ENCODE measurements at places on chromosomes 5 and 9. TPM values are rescaled to one million over a fixed set of nuclear protein-coding genes. Genes with fewer than 3 reads are reported as not detected.

Gene IGFBPL1
- 7.9 TPM for total RNA-seq

Gene PRUNE2
- 90.9 TPM for total RNA-seq

Gene GRM6
- not detected for total RNA-seq

Gene MCTP1
- 39.3 TPM for total RNA-seq

Gene LECT2
- total RNA-seq: not detected

Gene IFNA1
- total RNA-seq: not detected

Gene LVRN
- total RNA-seq: 0.16 TPM

Gene GARIN3
- total RNA-seq: not detected

Gene PAEP
- total RNA-seq: 41.1 TPM

Gene SLC36A3
- total RNA-seq: not detected

GRCh38 chr5:157126-157715 lies 34.1 kb upstream of the LRRC14B start:
- no peak for DNase-seq

- no peak for DNase-seq
Observed at GRCh38 chr5:34496701-34497469, 159.2 kb upstream of the RAI14 start.

DNA sequence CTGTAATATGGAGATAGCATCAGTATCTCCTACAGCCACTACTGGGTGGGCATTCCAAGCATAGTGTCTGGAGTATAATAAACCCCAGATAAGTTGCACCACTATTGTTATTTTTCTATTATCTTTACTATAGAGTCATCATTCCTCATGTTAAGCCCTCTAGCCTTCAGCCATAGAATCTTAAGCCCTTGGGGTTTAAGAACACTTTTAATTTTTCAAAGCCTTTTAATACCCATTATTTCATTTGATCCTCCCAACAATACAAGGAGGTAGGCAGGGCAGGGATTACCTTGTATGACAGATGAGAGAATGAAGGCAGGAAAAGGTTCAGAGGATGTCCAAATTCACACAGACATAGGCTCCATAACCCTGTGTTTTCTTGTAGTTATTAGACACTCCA lies 112.5 kb downstream of the EBF1 start:
- DNase-seq: no peak

DNA sequence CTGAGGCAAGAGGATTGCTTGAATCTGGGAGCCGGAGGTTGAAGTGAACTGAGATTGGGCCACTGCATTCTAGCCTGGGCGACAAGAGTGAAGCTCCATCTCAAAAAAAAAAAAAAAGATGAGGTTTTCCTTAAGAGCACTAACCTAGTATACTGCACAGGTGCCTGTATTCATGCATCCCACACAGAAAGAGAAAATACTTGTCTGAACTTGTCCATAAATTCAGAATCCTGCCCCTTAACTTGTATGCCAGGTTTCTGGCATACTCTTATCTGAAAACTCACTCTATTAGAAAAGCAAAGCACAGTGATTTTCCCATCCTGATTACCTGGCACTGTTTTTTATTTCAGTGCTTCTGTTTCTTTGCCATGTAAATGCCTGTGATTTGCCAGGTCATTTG lies 125.3 kb upstream of the CDKN2B start:
- no peak for DNase-seq

GRCh38 chr5:10454591-10455276 lies 13.1 kb downstream of the ROPN1L start:
- DNase-seq: peak; percentile 70

GRCh38 chr9:136807281-136808074 lies at the start of gene RABL6:
Gene RABL6, plus strand, starts transcription at chr9:136807948. Its CDS starts 249 bp downstream, at chr9:136808197.
- DNase-seq: peak; percentile 64

GRCh38 chr9:114850871-114851270 lies 45.0 kb upstream of the TNFSF15 start:
- no peak for DNase-seq

DNA sequence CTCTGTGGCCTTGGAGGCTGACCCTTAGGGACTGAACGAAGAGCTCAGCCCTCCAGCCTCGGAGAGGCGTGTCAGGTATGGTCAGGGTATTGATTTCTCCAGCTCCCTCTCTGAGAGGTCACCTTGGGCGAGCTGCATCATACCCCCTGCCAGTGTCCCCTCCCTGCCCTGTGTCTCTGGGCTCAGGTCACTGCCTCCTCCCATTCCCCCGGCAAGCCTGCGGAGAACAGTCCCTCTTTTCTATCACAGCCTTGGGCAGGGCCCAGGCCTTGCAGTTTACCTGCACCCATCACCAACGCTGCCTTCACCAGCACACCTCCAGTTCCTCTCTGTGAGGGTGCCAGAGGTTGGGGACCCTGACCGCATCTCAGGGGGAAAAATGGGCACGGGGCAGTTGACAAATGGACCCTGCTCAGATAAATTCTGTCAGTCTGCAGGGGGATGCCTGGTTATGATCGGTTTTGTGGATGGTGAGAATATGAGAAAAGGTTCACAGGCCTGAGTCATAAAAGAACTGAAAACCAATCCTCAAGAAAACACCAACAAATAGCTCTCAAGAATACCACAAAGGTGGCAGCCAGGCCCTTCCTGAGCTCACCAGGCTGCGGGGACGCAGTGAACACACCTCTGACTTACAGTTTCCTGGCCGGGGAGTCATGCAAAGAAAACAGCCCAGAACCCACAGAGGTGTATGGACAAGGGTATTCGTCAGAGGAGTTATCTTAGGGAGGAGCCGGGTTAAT lies 24.7 kb upstream of the RXRA start:
- no peak for DNase-seq

GRCh38 chr5:97636766-97637165 lies 453.7 kb upstream of the RIOK2 start:
- DNase-seq: no peak

DNA sequence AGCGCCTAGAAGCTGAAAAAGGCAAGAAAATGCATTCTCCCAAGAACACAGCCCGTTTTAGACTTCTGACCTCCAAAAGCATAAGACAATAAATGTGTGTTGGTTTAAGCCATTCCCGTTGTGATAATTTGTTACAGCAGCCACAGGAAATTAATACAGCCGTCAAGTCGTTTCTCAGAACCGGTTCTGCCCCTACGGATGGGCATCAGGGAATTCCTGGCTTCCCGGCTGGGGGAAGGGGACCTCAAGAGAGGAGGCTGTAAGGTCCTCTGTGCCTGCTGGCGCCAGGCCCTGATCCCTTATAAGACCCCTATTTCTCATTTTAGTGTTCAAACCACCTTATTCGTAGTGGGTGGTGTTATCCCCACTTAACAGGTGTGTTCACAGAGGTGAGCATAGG lies 50.6 kb upstream of the RPL26L1 start:
- no peak for DNase-seq

GRCh38 chr5:137144656-137145055 lies 354.5 kb downstream of the SPOCK1 start:
- no peak for DNase-seq

- DNase-seq: no peak
Observed at GRCh38 chr9:92510747-92511146, 25.0 kb downstream of the ECM2 start.

- DNase-seq: no peak
Observed at GRCh38 chr5:143134900-143135299, 268.6 kb downstream of the NR3C1 start.

GRCh38 chr9:128685636-128686489 lies 3.2 kb upstream of the SET start:
- no peak for DNase-seq

DNA sequence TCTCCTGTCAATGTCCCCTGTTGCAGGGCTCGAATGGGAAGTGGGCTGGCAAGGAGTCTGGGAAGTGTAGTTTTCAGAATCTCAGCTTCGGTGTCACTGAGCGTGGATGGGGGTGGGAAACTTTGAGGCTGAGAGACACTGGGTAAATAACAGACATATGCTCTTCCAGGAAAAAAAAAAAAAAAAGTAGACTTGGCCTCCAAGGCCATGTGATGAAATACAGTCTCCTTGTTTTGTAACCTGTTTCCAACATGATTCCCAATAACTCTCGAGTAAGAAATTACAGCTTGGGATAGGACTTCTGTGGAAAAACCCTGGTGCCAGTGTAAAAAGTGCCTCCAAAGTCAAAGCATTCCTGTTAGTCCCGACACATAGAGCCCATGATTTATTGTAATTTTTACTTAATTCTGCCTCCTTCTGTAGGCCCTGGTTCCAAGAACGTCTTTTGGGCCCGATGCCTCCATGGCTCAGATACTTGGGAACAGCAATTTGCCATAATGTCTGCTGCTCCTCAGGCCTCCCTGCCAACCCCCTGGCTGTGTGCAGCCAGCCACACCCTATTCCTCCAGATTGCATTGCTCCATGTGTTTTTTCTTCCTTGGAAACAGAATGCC lies 119.5 kb upstream of the TNC start:
- DNase-seq: no peak

DNA sequence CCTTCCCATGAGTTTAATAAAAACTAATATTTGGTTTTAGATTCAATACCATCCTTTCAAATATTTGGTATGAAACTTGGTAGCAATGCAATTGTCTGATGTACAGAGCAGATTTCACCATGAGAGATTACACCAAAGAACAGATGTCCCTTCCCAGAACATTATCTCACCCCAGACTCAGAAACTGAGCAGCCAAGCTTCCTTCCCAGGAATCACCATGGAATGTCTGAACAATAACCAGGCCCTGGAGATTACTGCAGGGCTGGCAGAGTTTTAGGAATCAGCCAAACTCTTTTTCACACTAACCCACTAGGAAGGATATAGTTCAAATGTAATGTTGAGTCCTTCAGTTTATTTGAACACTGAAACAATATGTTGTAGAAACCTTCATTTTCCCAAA lies 23.9 kb downstream of the CLTA start:
- no peak for DNase-seq

DNA sequence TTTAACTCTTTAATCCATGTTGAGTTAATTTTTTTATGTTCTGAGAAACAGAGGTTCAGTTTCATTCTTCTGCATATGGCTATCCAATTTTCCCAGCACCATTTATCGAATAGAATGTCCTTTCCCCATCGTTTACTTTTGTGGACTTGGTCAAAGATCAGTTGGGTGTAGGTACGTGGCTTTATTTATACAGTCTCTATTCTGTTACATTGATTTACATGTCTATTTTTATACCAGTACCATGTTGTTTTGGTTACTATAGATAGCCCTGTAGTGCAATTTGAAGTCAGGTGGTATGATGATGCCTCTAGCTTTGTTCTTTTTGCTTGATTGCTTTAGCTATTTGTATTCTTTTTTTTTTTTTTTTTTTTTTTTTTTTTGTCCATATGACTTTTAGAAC lies 462.0 kb downstream of the HTR1A start:
- DNase-seq: no peak

DNA sequence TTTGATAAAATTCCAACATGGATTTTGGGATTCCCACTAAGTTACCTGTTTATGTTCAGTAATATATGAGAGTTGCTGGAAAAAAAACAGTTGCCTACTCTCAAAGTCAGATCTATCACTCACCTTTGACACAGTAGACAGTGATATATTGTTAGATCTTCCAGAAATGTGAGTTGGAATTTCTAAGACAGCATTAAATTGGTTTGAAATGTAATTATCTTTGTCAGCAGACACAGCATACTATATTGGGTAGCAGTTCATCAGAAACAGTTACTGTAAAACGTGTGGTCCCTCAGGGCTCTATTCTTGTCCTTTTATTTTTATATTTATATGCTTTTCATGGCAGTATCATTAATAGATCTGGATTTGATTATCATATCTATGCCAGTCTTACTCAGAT lies 433.6 kb upstream of the ARRDC3 start:
- no peak for DNase-seq

GRCh38 chr9:88641456-88642240 lies 106.7 kb downstream of the NXNL2 start:
- no peak for DNase-seq

DNA sequence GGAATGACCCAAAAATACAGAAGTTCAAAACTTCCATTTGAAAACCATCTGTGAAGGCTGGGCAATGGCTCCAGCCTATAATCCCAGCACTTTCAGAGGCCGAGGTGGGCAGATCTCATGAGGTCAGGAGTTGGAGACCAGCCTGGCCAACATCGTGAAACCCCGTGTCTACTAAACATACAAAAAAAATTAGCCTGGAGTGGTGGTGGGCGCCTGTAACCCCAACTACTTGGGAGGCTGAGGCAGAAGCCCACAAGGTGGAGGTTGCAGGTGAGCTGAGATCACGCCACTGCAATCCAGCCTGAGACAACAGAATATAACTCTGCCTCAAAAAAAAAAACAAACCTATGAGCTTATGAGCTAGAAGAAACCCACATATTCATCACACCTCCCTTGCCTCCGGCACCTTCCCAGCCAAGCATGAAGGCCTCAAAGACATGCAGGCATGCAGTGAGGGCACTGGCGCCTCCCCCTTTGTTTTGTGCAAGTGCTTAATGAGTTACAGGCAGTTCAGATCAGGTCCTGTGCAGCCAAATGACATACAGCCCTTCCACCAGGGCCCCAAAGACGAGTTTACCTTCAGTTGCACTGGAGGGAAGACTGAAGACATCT lies 9.9 kb downstream of the HNRNPH1 start:
- no peak for DNase-seq

GRCh38 chr5:149503006-149503405 lies 48.2 kb downstream of the CSNK1A1 start:
- DNase-seq: no peak

- DNase-seq: peak; percentile 70
Observed at GRCh38 chr5:178346607-178347334, 114.2 kb upstream of the PHYKPL start.

All from SK-MEL-5 (cell line).